Uterus (tissue), 4 donors: ENCODE measurements at places on chromosomes 7 and 10. TPM values are rescaled to one million over a fixed set of nuclear protein-coding genes. Genes with fewer than 3 reads are reported as not detected.

CFAP43 gene
- total RNA-seq = 3.1 TPM

- H3K27ac ChIP-seq = no peak overlapping the region
- H3K27me3 ChIP-seq = no peaks in the 10 kb centered on the region
- no peaks in the 10 kb centered on the region for H3K36me3 ChIP-seq
- no peak overlapping the region for H3K4me3 ChIP-seq
- H3K4me1 ChIP-seq = no peaks in the 10 kb centered on the region
Observed at GRCh38 chr10:31770307-31770902, 158.2 kb downstream of the ARHGAP12 start.

- no peak for DNase-seq
- H3K4me1 ChIP-seq = no peaks in the 10 kb centered on the region
- no peaks in the 10 kb centered on the region for H3K27me3 ChIP-seq
- no peaks in the 10 kb centered on the region for H3K36me3 ChIP-seq
Observed at GRCh38 chr10:22285130-22285529, 31.1 kb upstream of the COMMD3 start.

MYO3A gene
- total RNA-seq = 0.58 TPM

- H3K4me3 ChIP-seq = no peak overlapping the region
- peaks cover 8% of the 10 kb centered on the region for H3K4me1 ChIP-seq
- H3K27me3 ChIP-seq = no peaks in the 10 kb centered on the region
- no peak for DNase-seq
- H3K36me3 ChIP-seq = no peaks in the 10 kb centered on the region
- no peak overlapping the region for H3K27ac ChIP-seq
Observed at GRCh38 chr7:6709808-6710207, 3.1 kb upstream of the ZNF12 start.

GRCh38 chr10:9615189-9615588, 1402.5 kb upstream of the CELF2 start:
- H3K4me1 ChIP-seq = no peaks in the 10 kb centered on the region
- no peak overlapping the region for H3K4me3 ChIP-seq
- H3K36me3 ChIP-seq = no peaks in the 10 kb centered on the region

GRCh38 chr10:2210088-2210487, 472.8 kb upstream of the ADARB2 start:
- H3K27me3 ChIP-seq = no peaks in the 10 kb centered on the region
- no peak overlapping the region for H3K27ac ChIP-seq
- H3K4me3 ChIP-seq = no peak overlapping the region
- no peaks in the 10 kb centered on the region for H3K4me1 ChIP-seq
- H3K36me3 ChIP-seq = no peaks in the 10 kb centered on the region

GRCh38 chr10:86960863-86961434, 2.5 kb downstream of the SNCG start:
- H3K4me3 ChIP-seq = no peak overlapping the region
- H3K27me3 ChIP-seq = no peaks in the 10 kb centered on the region

- H3K36me3 ChIP-seq = no peaks in the 10 kb centered on the region
- H3K27ac ChIP-seq = no peak overlapping the region
- no peak for DNase-seq
- no peaks in the 10 kb centered on the region for H3K27me3 ChIP-seq
- no peaks in the 10 kb centered on the region for H3K4me1 ChIP-seq
- no peak overlapping the region for H3K4me3 ChIP-seq
Observed at GRCh38 chr10:58404001-58404400, 18.8 kb downstream of the TFAM start.

TMEM236 gene
- total RNA-seq = not detected

DNA sequence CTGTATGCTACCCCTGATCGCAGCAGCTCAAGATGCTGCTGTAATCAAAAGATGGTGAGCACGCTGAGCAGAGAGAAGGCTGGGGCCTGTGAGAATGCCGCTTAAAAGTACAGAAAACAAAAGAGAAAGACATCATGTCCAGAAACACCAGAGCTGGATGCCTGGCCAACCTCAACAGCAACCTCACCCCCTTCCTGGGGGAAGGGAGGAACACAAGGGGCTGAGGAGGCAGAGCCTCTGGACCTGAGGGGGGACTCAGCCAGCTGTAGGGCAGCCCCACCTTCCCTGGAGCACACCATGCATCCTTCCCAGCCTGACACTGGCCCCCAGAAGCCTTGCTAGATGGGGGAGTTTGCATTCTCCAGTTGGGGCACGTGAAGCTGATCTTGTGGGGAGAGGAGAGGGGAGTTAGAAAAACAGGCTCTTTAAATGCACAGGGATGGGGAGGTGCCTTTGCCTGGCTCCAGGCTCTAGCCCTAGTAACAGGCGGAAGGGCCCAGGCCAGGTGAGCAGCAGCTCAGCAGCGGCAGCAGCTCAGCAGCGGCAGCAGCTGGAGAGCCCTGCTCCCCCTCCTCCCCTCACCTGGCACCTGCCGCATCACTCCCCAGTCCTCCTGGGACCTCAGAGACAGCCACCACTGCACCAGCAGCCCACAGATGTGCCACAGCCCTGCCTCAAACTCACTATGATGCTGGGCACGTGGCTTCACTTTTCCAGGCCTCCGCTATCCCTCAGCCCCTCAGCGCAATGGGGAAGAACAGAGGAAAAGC, 156.3 kb downstream of the NEURL1 start:
- no peaks in the 10 kb centered on the region for H3K36me3 ChIP-seq
- H3K27ac ChIP-seq = peak overlapping the region; percentile 73
- H3K4me3 ChIP-seq = no peak overlapping the region
- no peaks in the 10 kb centered on the region for H3K27me3 ChIP-seq
- peaks cover 39% of the 10 kb centered on the region for H3K4me1 ChIP-seq

MORN4 gene
- total RNA-seq = 10.5 TPM

GRCh38 chr7:108099713-108100112, 30.4 kb downstream of the LAMB4 start:
- no peaks in the 10 kb centered on the region for H3K27me3 ChIP-seq
- no peak for DNase-seq
- no peak overlapping the region for H3K4me3 ChIP-seq
- no peaks in the 10 kb centered on the region for H3K4me1 ChIP-seq
- no peaks in the 10 kb centered on the region for H3K36me3 ChIP-seq
- H3K27ac ChIP-seq = no peak overlapping the region

LIPK gene
- not detected for total RNA-seq

CPA2 gene
- total RNA-seq = not detected

- no peaks in the 10 kb centered on the region for H3K27me3 ChIP-seq
- H3K36me3 ChIP-seq = no peaks in the 10 kb centered on the region
- DNase-seq = no peak
- H3K27ac ChIP-seq = no peak overlapping the region
- no peaks in the 10 kb centered on the region for H3K4me1 ChIP-seq
Observed at GRCh38 chr10:69646185-69647060, 16.4 kb downstream of the FAM241B start.

FERD3L gene
- total RNA-seq = not detected

CTAGE15 gene
- total RNA-seq = 0.28 TPM

GTPBP10 gene
- 25.6 TPM for total RNA-seq

DNA sequence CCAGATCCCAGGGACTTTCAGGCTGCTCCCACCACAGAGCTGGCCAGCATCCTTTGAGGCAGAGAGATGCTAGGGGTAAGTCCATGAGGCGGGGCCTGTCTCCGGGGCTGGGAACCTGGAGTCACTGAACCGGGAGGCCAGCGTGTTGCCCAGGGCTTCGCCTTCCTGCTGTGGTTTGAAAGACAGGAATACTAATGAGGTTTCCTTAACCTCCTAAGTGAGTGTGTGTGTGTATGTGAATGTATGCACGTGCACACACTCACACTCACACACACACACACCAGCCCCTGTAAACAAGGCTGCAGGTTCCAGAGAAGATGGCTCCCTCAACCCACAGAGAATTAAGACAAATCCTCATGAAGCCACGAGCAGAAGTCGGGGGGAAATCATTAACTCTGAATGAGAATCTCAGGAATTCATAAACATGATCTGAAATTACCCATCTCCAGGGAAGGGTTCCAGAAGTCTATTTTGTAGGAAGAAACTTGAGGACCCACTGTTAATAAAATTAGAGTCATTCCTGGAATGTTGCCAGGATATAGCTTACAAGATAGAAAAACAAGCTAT, 20.3 kb upstream of the PFKP start:
- peaks cover 8% of the 10 kb centered on the region for H3K4me1 ChIP-seq
- H3K27me3 ChIP-seq = no peaks in the 10 kb centered on the region
- no peaks in the 10 kb centered on the region for H3K36me3 ChIP-seq

DNA sequence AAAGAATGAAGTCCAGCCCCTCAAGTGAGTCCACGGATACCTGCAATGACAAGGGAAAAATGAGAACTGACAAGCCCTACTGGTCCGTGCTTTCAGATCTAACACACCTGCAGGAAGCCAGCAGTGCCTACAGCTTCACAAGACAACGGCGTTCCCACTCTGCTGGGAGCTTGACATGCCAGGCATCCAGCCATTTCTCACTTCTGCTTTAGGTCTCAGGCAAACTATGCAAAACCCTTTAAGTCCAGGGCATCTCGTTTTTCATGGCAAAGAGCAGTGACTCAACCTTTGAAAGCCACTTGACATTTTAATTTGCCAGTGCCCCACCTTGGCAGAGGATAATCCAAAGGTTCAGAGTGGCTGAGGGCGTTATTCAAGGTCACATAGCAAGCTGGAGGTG, 49.1 kb upstream of the GPAM start:
- DNase-seq = no peak
- H3K4me1 ChIP-seq = no peaks in the 10 kb centered on the region
- no peak overlapping the region for H3K4me3 ChIP-seq
- H3K36me3 ChIP-seq = no peaks in the 10 kb centered on the region
- no peaks in the 10 kb centered on the region for H3K27me3 ChIP-seq

IKZF1 gene
- 16.5 TPM for total RNA-seq
